ENCODE measurements at places on chromosomes 5 and 9.

DNA sequence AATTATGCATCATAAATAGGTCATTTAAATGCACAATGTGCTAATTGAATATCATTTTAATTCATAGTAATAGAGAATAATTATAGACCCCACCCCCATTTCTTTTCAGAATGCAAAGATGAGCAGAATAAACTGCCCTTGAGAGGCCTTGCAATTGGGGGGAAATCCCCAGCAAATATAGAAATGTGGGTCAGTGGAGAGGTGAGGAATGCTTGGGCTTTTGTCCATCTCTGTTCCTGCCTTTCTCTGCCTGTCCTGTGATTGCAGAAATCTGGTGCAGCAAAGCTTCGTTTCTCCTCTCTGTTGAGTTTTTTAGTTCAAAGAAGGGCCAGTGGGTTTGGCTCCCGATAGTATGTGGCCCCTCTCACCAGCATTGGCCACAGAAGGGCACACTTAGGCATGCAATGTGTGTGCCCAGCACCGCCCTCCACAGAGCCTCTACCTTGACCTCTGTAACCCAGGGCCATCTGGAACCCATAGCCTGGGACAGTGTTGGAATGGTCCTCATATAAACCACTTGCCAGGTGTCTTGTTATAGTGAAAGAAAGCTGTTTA, 164.2 kb downstream of the SEMA6A start:
- no peak for DNase-seq

- DNase-seq = no peak
These were observed 18.5 kb upstream of the FER start for GRCh38 chr5:108729242-108729615.

- DNase-seq = no peak
These were observed 89.9 kb downstream of the SH3TC2 start for GRCh38 chr5:148972974-148973374.

- DNase-seq = no peak
These were observed 21.3 kb downstream of the FGF1 start for GRCh38 chr5:142664636-142665035.

DNA sequence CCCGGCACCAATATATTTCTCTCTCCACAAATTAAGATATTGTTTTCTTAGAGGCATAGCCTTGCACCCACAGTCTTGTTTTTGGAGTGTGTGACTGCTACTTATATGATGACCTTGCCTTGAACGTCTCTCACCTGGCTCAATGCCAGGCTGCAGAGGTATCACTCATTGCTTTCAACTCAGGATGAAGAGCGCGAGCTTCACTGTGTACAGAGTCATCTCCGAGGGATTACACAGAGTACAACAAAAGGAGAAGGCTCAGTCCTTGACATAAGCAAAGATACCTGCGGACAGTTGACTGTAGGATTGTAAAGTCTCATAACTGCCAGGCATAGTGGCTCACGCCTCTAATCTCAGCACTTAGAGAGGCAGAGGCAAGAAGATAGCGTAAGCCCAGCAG, 53.8 kb downstream of the CD180 start:
- DNase-seq = no peak

- DNase-seq = no peak
These were observed 507.0 kb downstream of the TAF11L14 start for GRCh38 chr5:18141222-18141621.

GRCh38 chr5:157902449-157903116, 43.6 kb upstream of the CLINT1 start:
- no peak for DNase-seq

DNA sequence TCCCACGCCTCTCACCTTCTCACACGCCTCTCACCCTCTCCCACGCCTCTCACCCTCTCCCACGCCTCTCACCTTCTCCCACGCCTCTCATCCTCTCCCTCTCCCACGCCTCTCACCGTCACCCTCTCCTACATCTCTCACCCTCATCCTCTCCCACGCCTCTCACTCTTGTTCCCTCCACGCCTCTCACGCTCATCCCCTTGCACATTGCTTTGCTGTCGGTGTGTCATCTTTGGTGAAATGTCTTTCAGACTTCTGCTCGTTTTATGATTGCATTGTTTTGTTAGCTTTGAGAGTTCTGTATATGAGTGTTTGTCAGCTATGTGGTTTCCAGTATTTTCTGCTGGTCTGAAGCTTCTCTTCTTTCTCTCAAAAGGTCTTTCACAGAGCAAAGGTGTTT, 102.7 kb downstream of the EHMT1 start:
- DNase-seq = no peak

DNA sequence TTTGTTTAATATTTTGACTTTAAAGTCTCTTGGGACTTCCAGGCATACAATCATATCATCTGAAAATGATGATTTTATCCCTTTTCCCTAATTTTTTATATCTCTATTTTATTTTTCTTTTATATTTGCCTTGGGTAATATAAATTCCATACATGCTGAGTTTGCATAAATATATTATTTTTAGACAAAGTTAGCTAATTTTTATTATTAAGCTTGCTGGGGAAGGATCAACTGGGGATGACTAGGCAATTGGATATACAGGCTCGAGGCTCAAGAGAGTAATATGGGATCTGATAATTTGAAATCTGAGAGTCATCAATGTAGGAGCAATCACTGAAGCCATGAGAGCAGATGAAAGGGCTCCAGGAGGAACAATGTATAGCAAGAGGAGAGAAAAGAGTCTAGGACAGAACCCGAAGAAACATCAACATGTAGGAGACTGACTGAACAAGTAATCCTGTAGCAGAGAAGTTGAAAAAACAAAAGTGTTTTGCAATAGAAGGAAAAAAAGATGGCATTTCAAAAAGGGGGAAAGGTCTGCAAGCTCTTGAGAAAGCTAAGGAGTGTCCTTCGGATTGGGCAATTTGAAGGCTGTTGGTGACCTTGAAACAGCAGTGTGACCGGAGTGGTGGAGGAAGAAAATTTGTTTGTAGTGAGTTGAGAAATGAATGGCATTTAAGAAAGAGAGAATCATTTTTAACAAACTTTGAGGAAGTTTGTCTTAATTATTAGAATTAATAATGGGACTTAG, 17.0 kb upstream of the RHOBTB3 start:
- no peak for DNase-seq

- DNase-seq = no peak
These were observed 526.5 kb upstream of the NUDT12 start for GRCh38 chr5:104088876-104089778.

DNA sequence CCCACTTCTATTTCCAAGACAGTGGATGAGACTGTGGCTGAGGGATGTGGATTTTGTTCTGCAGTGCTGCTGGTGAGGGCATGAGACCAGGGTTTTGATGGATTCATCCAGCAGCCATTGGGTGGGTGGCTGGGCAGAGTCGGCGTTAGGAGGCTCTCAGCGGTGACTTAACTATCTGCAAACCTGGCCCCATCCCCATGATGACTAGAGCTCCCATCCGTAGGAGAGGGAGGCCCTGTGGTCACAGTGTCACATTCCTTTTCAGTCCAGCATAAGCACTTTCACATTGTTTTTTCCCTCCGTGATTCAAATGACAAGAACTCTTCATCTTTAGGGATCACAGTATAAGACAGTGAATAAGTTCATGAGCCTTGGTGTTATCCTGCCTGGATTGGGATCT, 60.4 kb upstream of the SPRY4 start:
- no peak for DNase-seq

GRCh38 chr5:67244345-67244793, 47.8 kb upstream of the CD180 start:
- no peak for DNase-seq

DNA sequence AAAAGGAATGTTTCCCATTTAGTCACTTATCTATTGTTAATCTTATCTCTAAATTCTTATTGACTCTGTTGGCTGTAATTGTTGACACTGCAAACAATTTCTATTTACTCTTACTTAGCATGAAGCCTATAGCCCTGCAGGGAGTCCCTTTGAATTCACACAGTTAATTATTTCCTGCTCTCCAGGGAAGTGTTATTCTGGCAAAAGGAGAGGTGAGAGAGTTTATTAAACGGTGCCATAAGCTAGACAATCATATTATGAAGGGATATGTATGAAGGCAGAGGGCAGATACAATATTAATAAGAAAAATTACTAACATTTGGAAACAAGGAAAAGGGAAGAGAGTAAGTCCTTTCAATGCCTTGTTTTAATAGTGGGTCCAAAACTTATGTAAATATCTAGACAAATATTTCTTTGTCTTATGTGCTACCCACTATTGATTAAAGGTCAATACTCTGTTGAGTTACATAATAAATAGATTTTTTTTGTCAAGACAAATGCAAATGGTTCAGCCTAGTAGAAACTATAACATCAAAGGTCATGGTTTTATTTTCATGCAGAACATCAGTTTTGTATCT, 107.1 kb downstream of the CDH18 start:
- no peak for DNase-seq

- no peak for DNase-seq
These were observed 171.6 kb upstream of the RASEF start for GRCh38 chr9:83234541-83234940.

- no peak for DNase-seq
These were observed 5.9 kb upstream of the ACO1 start for GRCh38 chr9:32378496-32378895.

DNA sequence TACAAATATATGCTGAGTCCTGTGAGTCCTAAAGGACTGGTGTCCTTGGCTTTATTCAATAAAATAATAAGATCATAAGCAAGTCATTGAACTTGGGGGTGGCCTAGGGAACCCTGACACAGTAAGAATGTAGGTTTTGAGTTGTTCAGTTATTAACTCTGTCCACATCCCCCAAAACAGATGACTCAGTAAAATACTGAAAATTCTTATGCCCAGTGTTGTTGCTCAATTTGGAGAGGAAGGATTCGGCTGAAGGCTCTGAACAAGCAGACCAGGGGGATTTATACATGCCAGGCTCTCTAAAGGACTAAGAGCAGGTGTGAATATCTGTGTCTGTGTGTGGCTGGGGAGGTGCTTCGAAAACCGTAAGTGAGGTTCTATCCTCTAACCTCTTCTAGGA, 173.7 kb downstream of the RMI1 start:
- no peak for DNase-seq

DNA sequence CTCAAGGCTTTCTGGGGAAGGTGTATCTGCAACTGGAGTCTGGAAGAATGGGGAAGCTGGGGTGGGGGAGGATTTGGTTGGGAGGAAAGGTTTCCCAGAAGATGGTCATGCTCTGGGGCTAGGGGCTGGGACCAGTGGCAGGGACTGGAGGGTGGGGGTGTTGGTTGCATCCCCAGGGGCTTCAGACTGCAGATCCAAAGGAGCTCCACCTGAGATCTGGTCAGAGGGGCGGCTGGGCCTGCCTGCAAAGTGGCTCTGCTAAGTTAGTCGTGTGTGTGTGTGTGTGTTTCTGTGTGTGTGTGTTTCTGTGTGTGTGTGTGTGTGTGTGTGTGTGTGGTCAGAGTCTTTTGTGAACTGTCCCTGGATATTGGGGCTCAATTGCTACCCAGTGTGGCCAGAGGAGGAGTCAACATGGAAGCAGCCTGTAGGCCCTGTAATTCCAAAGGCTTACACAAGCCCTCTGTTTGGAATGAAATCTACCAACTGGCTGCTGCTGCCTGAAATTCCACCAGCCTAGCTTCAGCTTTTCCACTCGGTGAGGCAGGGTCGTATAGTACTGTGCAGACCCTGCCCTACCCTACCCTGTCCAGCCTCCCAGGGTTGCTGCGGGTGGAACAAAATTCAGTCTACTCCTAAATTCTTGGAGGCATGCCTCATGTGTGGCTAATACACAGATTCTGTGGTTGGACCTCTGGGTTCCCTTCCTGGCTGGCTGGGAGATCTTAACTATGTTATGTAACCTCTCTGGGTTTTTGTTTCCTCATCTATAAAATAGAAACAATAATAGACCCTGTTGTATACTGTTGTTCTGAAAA, 12.5 kb upstream of the SYNPO start:
- DNase-seq = no peak

GRCh38 chr5:180487556-180487955, 6.6 kb upstream of the CNOT6 start:
- DNase-seq = no peak

DNA sequence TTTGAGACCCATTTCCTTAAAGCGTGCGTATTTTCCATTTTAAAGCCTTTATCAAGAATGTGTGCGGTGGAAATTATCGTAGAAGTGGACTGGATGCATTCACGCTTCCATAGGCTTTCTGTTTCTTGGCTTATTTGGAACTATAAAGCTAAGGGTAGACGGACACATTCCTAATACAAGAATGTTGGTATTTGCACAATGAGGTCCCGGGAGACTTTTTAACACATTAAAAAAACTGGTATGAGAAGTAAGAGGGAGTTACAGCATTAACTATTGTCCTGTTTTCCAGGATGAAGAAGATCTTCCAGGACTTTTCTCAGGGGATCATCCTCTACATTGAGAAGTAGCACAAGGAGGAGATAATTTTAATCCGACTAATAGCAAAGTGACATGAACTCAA, 653.0 kb downstream of the MTRR start:
- DNase-seq = no peak

GRCh38 chr9:80061096-80061495, 489.3 kb downstream of the TLE4 start:
- no peak for DNase-seq

GRCh38 chr9:2163231-2163885, 148.2 kb downstream of the SMARCA2 start:
- DNase-seq = no peak

DNA sequence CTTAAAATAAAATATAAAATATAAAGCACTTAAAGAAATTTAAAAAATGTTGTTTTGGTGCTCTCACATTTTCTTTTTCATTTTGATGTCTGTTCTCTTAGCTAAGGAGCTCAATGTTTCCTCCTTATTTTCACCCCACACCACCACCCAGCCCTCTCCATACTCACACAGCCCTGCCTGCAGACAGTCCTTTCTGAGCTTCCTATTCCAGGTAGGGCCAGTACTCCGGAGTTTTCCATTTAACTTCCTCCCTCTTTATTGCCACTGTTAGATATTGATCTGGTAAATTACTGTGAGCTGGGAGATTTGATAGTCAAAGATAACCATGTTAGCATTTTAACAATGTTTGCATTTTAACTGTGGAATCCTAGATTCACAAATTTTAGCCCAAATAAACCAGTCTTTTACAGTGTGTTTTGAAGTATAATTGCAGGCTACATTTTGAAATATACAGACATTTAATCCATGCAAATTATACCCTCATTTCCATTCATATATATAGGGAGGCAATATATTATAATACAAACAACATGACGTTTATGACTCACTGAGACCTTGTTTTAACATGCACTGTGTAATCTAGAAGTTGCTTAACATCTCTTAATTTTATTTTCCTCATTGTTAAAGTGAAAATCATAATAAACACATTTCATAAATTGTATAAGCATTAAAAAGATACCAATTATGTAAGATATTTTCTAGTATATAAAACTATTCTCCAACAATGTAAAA, 927.1 kb downstream of the NR2F1-AS1 start:
- no peak for DNase-seq

DNA sequence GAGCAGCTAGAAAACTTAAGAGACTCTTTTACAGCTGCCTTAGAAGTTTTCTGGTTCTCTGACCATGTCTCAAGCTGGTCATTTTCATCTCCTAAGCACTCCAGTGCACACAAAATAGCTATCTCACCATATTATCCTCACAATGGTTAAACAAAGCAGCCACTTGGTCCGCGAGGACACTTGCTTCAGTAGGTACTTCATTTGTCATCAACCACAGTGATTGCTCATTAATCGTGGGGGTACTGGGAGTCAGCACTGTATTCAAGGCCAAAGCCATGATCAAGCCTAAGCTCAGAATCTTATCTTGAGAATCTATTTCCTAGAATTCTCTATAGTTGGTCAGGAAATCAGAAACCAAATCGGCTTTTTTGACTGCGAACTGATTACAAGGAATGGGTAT, 2.9 kb downstream of the ARL14EPL start:
- no peak for DNase-seq

Data from stimulated activated CD8-positive, alpha-beta memory T cell treated with anti-CD3 and anti-CD28 coated beads, Interleukin-4, amount 100 ng/mL, for 24 hours (primary cell).